ENCODE measurements at places on chromosomes 5 and 9.

GRCh38 chr9:75299324-75299723 is 211.0 kb downstream of the OSTF1 start:
- DNase-seq: no peak

- no peak for DNase-seq
Observed at GRCh38 chr5:52748590-52748989, 39.1 kb upstream of the ITGA1 start.

DNA sequence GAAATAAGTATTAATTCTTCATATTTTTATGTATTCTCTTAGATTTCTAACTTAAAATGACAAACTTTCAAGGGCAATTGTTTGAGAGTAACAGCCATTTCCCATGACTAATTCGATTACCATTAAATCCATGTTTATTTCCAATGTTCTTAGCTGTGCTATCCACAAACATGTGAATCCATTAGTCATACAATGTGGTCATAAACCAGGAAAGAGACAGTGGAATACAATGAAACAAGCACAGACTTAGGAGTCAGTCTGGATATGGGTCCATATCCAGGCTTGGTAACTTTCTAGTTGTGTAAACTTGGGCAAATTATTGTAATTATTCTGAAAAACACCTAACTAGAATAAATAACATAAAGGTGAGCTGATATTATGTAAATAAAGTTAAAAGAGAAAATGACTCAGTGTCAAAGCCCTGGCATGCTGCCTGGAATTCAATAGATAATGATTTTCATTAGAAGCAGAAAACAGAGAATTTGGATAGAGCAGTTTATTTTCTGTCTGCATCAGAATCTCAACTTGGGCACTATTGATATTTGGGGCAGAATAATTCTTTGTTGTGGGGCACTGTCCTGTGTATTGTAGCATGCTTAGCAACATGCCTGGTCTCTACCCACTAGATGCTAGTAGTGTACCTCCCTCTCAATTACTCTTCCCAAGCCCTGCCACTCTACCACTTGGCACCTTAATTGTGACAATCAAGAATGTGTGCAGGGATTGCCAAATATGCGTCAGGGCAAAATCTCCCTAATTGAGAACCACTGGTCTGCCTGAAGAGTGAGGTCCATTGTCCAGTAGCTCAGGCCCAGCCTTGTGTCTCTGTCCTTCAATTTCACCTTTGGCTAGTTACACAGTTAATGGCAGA is 44.7 kb upstream of the SLC27A6 start:
- no peak for DNase-seq

GRCh38 chr5:57332361-57332760 is 150.2 kb downstream of the ACTBL2 start:
- DNase-seq: no peak

- no peak for DNase-seq
Observed at GRCh38 chr9:111158363-111158762, 120.1 kb upstream of the LPAR1 start.

GRCh38 chr5:82793808-82794419 is 283.3 kb downstream of the TMEM167A start:
- DNase-seq: no peak

DNA sequence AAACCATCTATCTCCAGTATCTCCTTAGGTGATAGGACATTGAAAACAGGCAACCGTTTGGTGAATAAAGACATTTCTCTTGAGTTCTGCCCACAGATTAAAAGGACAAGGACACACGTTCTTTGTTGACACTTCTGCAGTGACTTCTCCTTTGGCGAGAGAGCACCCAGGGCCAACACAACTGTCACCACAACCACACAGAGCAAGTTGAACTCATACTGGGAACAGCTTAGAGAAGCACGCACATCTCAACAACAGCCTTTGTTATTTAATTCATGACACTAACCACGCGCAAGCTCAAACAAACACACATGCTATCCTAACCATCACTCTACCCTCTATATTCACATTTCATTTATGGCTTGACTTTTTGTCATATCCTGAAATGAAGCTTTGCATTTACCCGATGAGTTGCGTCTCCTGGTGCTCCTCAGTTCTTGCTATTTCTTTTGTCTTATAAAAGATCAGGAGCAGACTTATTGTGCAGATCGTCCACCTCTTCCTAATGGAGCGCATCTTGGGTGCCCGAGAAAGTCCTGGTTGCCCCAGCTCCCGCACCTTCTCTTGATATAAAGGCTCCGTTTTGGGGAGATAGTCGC is 543 bp downstream of the ST8SIA4 start:
- DNase-seq: no peak

DNA sequence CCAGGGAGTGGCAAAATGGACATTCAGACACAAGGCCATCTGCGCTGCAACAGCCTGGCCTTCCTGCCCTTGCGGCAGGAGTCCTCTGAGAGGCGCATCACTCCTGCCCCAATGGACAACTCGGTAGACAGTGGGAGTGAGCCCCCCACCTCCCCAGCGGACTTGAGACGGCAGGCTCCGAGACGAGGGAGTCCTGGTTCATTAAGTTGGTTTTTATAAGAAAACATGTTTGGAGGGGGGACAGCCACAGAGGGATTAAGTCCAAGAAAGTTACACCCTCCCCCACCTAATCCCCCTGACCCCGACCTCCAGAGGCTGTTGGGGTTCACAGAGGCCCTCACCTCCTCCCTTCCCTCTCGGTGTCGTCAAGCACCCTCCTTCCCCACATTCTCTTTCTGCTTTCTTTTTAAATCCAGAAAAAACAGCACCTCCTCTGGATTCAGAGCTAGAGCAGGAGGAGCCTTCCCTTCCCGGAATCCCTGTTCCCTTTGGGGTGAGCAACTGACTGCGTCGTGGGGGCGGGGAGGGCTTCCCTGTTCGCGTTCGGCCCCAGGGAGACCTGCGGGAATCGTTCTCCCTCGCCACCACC is 1.8 kb upstream of the EGR1 start:
- DNase-seq: no peak

GRCh38 chr5:8239646-8240045 is 370.7 kb downstream of the MTRR start:
- no peak for DNase-seq

DNA sequence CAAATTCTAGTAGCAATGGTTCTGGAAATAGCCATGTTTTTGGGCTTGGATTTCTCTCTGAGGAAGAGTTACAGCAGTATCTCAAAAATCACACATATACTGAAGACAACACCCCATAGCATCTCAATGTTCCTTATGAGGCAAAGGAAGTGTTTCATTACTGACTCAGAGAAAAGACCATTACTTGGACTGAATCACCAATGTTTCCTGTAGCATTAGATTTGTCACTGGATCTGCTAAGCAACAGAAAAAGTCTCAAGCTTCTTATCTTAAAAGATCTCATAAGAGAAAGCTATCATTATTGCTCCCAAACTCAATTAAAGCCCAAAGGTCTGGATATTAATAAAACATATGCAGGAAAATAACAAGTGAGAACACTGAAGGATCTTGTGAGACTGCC is 272.4 kb downstream of the ADAMTS6 start:
- DNase-seq: no peak

DNA sequence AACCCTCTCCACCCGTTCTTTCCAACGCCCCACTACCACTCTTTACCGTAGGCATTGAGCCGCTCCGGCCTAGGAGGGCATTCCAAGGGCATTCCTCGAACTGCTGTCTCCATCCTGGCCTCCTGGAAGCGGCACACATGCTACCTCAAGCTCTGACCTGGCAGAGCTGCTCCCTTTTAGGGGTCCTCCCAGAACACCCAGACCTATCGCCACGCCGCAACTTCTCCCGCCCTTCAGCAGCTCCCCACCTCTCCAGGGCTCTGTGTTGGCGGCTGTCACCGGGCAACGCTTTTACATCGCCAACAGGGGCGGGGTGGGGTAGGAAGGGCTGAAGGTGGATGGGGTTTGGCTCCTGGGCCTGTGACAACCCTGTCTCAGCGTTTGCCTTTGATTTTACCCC is 4.6 kb upstream of the MYORG start:
- DNase-seq: no peak

DNA sequence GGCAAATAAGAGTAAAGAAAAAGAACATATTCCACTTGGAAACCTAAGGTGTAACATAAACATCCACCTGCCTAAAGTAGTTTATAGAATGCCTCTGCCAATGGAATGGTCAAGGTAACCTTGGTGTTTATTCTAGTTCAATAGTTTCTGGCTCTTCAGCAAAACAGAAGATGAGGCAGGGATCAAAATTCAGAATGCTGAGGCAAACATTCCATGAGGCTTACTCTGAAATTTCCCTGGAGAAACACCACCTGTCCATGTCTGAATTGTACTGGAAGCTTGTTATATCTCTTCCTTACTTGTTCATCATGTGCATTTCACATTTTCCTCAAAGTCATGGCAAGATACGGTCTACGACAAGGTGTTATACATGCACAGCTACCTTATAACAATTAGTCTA is 1862.4 kb upstream of the ACO1 start:
- no peak for DNase-seq

DNA sequence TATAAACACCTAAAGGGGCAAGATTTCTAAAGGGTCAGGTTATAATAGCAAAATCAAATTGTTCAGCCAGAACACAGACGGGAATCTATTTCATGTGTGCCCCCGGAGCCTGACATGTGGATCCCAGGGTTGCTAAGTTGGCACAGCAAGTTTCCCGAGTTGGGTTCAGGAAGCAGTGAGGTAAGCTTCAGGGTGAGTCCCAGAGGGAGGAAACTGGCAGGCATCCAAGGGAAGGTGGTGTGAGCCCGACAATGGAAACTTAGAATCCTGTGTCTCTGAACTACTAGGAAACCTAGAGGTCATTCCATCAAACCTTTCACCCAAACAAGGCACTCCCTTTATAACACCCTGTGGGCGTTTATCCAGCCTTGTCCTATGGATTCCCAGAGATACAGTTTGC is 98.4 kb downstream of the ADRB2 start:
- DNase-seq: no peak

DNA sequence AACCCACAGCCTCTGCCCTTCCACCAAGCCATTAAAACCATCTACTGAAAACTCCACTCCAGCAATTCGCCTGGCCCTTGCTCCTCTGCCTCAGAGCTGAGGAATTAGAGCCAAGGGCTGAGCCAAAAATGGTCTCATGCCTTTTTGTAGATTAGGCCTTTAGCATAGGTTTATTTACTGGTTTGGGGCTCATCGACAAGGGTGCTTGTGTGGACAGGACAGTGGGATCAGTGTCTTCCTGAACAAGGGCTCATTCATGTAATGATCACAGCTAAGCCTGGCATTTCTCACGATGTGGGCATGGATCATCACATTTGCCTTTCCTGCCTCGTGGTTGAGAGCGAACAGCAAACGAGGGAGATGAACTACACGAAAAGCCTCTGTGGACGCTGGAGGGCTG is 59.2 kb upstream of the PHF24 start:
- no peak for DNase-seq

All from naive thymus-derived CD4-positive, alpha-beta T cell (primary cell).